ENCODE measurements at places on chromosomes 1 and 21.
A peak's percentile ranks its signal among the peaks of the same experiment; 100 is the strongest.

GRCh38 chr1:10989095-10989494 is 23.4 kb upstream of the TARDBP start:
- DNase-seq = no peak

- DNase-seq = no peak
These were observed 876 bp downstream of the KCNJ15 start for GRCh38 chr21:38257667-38258066.

DNA sequence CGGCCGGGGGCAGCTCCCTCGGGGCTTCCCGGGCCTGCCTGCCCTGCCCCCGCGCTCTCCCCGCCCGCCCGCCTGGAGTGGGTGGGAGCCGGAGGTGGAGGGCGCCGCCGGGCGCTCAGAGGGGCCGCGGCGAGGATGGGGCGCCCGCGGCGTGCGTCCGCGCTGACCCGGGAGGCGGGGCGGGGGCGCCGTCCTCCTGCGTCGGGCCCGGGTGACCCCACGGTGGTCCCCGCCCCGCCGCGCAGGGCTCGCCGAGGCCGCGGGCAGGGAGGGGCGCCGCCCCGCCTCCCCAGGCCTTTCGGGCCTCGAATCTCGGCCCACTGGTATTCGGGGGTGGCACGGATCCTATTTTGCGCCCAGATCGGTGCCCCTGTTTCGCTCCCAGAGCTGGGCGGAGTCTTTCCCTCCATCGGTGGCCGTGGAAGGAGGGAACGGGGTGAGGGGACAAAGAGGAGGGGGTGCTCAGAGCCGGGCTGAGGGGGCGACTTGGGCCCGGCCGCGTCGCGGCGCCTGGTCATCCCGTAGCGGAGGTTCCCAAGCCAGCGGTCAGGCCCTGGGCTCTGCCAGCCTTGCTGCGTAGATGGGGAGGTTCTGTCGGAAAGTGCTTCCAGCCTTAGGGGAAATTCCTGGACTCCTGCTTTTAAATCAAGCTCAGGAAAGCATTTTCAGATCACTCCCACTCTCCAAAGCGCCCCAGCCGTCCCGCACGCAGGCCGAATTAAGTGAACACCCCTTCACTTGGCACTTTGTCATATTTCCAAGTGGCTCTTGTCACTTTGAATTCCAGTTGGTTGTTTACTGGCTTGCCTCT is 545 bp downstream of the PATJ start:
- peak; percentile 21 for DNase-seq

- no peak for DNase-seq
These were observed 28.1 kb downstream of the PADI4 start for GRCh38 chr1:17335821-17336710.

- no peak for DNase-seq
These were observed 67.4 kb downstream of the ST6GALNAC3 start for GRCh38 chr1:76141929-76142328.

DNA sequence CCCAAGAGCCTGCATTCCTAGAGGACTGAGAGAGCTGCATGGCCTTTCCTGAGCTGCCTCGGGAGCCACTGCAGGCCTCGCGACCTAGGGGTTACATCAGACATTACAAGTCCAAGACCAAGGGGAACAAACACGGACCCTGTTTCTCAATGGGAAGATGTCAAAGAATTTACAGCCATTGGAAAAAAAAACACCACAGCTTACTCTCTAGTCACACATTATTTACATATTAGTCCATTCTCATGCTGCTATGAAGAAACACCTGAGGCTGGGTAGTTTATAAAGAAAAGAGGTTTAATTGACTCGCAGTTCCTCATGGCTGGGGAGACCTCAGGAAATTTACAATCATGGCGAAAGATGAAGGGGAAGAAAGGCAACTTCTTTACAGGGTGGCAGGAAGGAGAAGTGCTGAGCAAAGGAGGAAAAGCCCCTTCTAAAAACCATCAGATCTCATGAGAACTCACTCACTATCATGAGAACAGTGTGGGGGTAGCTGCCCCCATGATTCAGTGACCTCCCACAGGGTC is 8.4 kb upstream of the PRMT2 start:
- DNase-seq = no peak

GRCh38 chr1:19987719-19988118 is 8.3 kb upstream of the PLA2G2A start:
- no peak for DNase-seq

GRCh38 chr1:162552684-162553252 is 8.8 kb upstream of the UAP1 start:
- DNase-seq = no peak

DNA sequence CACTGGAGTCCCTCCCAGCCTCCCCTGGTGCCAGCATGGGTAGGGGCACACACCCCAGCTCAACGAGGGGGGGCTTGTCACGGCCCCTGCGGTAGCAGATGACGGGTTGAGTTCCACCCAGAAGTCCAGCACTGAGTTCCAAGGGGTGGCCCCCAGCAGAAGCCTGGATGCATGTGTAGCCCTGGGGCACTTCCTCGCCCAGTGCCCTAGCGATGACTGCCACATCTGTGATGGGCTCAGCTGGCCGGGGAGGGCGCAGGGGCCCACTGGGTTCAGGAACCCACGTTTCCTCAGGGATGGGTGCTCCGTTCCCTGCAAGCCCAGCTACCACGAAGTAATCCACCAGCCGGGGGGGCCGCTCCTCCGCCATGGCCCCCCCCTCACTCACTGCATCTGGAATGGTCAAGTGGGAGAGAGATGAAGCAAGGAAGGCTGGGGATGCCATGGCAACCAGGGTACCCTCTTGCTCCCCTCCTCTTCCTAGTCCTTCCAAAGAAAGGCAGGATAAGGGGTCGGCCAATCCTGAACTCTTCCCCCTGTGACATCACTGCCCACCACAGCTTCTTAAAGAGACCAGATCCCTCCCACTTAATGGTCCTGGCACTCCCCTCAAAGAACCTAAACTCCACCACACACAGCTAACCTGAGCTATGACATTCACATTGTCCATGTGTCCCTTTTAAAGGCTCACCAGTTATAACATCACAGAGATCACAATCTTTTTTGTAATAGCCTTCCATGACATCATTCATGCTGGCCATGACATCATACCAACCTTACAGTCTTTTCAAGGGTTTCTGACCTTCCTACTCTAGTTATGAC is 2.3 kb downstream of the DENND4B start:
- no peak for DNase-seq

- no peak for DNase-seq
These were observed 58.7 kb upstream of the PDE9A start for GRCh38 chr21:42594616-42595282.

DNA sequence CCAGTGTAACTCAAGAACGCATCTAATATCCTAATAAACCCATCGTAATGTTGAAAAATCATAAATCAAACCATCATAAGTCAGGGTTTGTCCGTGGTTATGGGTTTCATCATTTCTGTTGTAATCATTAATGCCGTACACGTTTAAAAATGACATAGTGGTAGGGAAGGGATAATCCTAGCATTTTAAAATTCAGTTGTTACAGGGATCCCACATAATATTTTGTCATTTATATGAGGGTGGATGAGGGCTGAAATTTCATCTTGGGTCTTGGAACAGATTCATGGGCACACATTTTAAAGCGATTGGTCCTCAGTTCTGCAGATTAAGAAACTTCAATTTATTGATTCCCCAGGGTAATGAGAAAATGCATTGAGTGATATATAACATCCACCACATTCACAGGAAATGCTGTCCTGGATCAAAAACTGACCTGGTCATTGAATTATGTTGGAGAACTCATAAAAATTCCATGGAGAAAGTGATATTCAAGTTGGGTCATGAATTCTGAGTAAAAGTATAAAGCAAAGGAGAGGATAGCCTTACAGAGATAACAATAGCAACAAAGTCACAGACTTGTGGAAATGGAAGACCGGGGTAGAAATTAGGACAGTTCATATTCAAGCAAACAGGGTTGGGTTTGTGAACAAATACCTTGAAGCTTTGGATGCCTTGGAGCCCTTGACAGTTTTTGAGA is 1527.3 kb upstream of the TPTE start:
- DNase-seq = no peak

DNA sequence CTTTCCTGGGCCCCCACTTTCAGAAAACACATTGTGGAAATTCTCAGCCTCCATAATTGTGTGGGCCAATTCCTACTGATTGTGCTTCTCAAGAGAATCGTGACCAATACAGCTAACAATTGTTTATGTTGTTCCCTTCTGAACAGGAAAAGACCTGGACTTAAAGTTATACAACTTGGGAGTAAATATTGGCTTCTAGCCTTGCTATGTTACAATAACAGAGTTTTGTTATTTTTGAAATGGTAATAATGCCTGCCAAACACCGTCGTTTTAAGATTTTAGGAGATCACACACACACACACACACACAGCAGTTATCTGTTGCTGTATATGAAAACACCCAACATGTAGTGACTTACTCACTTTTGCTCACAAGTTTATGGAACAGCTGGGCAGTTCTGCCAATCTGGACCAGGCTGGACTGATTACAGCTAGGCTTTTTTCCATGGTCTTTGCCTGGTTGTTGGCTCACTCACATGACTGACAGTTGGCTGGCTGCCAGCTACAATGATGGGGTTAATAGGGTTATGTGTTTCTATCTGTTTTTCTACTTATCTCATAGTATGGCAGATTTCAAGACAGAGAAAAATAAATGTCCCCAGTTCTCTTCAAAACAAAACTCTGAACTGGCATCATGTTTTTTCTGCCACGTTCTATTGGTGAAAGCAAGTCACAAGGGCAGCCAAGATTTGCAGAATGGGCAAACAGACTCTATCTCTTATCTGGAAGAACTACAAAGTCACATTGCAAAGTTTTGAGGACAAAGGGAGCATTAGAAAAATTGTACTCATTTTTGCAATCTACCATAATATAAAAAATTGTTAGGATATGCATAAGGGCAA is 447.5 kb downstream of the NEGR1 start:
- DNase-seq = no peak

All from T1000 (cell line).